ENCODE measurements at places on chromosomes 16 and 17.
A peak's percentile ranks its signal among the peaks of the same experiment; 100 is the strongest.

DNA sequence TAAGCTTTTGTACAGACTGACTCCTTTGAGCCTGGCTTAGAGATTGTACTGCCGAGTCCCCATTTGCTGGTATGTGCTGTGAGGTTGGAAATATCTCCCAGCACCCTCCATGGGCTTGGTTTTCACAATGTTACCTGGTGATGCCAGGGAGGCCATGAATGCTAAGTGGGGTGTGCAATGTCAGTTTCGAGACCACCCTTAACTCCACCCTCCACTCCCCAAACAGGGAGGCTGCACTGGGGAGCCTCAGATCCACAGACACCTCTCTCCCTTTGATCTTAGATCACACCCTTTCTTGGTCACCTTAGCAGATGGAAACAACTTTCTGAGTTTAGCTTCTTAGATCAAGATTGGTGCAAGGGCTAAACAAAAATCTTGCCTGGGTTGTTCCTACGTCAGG is 28.6 kb upstream of the PIK3R6 start:
- no peak for DNase-seq

- DNase-seq, result peak; percentile 40
Observed at GRCh38 chr16:10992797-10993196, 48.4 kb downstream of the CLEC16A start.

GRCh38 chr17:4950075-4950745 is 709 bp upstream of the ENO3 start:
- peak; percentile 85 for DNase-seq

- no peak for DNase-seq
Observed at GRCh38 chr17:15266325-15267125, 1.4 kb upstream of the PMP22 start.
